Vagina (tissue), 2 donors: ENCODE measurements at places on chromosomes 12 and 14.

GRCh38 chr12:58657190-58657589 is 263.1 kb downstream of the LRIG3 start:
- DNase-seq, result no peak

- DNase-seq, result no peak
Measured at GRCh38 chr12:82866227-82866775, 179.6 kb downstream of the TMTC2 start.

DNA sequence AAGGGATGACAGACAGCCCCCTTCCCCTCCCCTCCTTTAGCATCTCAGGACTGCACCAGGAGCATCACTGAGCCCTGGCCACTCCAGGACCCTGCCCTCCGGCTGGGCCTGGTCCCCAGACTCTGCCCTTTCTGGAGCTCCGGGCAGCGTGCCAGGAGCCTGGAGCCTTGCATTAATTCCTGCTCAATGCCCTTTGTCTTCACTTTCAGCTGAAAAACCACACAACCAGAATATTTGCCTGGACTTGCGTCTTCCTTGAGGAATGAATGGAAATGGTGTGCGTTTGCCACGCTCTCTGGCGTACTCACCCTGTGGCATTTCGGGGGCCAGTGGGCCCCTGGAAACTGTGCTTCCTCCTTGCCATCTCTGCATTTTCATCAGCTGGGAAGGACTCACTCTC is 8.5 kb upstream of the RFLNA start:
- DNase-seq, result no peak

GRCh38 chr14:49982501-49982951 is 89.6 kb downstream of the ARF6 start:
- no peak for DNase-seq

DNA sequence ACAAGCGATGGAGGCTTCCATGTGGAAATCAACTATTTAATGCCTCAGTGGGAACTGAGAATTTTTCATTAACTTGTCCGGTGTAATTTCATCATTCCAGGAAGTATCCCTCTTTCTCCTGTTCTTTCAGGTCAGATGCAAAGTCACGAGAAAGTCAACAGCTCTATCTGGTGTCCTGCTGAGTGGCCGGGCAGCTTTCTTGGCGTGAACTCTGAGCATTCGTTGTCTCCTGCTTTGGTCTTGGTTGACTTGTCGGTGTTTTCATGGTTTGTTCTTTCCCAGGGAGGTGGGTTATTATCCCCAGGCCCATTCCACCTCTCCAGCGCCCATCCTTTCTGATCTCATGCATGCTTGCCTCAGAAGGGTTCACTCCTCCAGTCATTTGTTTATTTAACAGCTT is 149.1 kb downstream of the GLT1D1 start:
- DNase-seq, result no peak

DNA sequence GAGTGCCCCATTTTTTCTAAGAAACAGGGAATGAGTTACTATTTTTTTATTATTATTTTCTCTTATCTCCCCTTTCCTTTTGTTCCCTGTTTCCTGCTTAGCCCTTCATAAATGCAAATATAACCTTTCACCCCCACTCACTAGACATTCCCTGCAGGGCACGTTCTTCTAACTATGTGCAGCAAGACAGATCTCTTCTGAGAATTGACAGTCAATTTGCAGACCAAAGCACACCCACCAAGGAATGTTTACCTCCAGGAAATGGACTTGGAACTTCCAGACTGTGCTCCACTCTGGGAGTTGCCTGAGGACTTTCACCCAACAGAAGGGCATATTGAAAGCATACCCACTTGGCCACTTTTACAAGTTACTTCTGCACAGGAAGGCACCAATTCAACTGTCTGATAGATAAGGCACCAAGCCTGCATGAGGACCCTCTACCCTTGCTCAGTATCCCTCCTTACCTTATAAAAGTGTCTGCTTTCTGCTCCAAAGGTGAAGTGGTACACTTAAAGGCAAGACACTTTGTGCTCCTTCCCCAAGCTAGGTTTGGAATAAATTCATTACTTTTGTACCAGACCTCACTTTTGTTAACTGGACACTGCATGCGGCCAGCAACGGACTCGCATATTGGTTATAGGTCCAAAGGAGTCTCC is 6.5 kb downstream of the TAS2R19 start:
- no peak for DNase-seq

GRCh38 chr14:103091041-103091882 is 3.3 kb upstream of the EXOC3L4 start:
- no peak for DNase-seq

DNA sequence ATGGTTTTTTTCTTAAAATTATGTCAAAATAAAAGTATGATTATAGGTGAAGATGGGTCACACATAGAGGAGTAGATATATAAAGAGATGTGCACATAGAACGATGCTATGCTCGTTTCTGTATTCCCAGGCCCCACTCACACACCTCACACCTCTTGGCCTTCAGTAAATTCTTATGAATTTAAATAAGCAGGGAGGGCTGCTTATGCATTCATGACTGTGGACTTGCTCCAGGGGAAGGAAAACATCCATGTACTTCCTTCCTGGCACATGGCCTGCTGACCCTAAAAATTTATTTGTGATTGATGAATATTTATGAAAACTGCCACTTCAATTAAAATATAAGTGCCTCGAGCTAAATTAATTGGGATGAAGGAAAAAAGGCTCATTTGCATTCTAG is 1306.7 kb upstream of the TMEM132C start:
- DNase-seq, result no peak

DNA sequence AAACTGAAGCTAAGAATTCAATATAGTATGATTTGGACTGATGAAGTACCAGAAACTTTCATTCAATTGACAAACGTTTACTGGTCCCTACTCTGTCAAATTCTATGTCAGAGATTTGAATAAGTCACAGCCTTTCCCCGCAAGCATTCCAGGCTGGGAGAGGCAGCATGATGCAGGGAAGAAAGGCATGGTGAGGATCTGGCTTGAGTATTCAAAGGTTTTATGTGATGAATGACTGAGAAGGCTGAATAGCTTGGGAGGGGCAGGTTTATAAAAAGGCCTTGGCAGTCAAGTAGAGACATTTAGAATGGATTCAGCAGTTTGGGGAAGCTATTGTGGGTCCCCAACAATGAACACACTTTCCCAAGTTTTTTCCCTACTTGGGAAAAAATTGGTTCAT is 431.8 kb downstream of the DPF3 start:
- no peak for DNase-seq

DNA sequence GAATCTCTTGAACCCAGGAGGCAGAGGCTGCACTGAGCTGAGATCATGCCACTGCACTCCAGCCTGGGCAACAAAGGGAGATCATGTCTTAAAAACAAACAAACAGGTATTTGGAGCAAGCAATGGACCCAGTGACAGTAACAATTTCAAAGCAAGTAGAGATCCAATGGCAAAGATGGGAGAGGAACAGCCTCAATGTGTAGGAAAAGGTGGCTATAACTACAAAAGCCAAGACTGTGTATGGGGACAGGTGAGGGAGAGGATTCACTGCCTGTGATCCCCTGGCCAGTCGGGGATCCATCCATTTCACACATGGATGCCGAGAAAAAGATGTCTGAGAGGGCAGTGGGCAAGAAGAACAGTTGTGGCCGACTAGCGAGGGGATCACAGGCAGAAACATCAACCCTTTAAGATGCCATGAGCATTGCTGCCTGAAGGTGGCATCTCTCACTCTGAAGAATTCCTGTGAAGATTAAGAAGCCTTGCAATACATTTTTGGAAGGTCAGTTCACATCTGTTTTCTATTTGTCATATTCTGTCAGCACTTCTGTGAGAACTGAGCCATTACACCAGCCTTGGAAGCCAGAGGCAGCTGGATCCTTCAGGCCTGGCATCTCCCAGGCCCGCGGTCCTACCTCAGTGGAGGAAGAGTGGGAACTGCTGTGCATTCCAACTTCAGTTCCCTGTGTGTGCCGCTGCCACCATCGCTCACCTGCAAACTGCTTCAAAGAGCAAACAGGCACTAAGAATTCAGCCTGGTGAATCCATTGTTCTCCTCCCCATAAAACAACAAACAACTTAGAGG is 54.5 kb upstream of the FRS2 start:
- no peak for DNase-seq

DNA sequence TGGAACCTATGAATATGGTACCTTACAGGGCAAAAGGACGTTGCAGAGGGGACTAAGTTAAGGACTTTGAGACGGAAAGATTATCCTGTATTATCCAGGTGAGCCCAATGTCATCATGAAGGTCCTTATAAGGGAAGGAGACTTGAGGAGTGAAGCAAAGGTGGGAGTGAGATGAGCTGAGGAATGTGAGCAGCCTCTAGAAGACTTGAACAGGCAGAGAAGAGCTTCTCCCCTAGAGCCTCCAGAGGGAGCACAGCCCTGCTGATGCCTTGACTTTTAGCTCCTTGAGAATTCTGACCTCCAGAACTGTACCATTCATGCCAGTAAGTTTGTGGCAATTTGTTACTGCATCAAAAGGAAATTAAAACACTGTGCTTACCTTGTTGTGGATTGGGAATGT is 41.8 kb upstream of the DCD start:
- no peak for DNase-seq

- no peak for DNase-seq
Measured at GRCh38 chr12:32034045-32034444, 72.6 kb upstream of the BICD1 start.

GRCh38 chr12:47867495-47867941 is 37.3 kb downstream of the VDR start:
- no peak for DNase-seq

DNA sequence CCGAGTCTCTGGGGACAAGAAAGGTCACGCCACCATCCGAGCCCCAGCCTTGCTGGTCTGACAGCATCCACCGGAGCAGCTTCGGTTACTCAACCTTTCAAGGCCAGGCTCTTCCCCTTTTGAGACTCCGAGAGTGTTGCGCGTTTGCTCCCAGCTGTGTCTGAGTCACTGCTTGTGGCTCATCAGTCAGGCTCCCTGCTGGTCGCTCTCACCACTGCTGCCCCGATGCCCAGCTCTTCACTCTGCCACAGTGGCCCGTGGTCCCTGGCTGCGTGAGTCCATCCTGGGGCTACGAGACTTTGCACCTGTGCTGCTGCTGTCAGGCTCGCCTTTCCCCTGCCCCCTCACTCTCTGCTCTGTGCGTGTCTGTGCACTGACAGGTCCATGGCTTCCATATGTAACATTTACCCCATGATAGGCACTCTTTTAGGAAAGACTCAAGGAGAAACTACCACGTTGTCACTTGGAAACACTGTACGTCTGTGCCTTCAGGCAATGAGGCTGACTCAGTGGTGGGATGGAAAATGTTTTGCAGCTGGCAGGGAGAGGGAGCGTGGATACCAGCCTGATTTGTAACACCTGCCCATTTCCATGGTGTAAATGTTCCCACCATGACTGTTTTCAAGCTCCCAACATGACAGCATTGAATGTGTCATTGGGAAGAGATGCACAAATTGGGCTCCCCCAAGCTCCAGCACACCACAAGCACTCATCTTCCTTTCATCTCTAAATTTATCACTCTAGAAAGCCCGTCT is 350.7 kb downstream of the TMEM132D start:
- no peak for DNase-seq

DNA sequence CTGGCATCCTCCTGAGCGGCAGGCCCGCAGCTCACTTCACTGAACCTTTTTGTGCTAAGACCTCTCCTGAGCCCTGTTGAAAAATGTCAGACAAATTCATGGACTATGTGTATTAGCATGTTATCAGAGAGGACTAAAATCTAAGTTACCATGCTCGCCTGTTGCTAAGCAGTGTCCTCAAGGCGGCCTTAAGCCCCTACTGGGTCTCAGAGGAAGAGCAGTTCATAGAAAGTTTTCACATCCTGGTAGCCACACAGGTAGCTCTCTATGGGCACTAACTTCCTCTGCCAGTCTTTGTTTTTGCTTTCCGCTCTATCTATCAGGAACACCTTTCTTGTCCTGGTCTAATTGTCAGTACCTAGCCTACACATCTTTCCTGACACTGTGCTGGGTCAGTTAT is 306.6 kb upstream of the MIS18BP1 start:
- no peak for DNase-seq

DNA sequence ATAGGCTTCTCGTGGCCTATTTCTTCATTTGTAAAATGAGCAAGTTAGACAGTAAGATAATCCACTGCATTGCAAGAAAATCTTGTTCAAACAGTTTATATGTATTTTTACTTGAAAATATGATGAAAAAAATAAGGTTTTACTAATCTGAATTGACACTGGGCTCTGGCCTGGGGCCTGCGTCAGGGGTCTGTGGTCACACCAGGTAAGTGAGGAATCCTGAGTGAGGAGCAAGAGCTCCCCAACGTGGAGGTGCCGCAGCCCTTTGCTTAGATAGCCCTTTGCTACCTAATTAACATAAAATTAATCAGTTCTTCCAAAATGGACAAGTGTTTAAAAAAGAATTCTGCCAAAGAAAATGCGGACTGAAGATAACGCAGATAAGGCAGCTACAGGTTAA is 39.1 kb upstream of the STAB2 start:
- no peak for DNase-seq

DNA sequence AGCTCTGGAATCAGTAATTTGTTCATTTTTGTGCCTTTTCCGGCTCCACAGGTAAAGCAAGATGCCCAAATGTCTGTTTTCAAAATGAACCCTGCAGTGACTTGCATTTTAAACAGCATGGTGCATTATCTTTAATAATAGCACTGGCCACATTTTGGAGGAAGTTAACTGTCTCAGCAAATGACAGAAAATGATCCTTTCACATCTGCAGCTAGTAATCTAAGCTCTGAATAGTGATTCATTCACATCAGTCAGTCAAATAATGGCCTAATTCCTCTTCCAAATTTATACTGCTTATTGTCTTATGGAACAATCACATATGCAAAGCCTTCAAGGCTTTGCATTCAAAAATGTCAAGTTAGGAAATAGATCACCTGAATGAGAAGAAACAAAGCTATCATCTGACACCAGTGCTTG is 75.6 kb downstream of the PPM1H start:
- no peak for DNase-seq

DNA sequence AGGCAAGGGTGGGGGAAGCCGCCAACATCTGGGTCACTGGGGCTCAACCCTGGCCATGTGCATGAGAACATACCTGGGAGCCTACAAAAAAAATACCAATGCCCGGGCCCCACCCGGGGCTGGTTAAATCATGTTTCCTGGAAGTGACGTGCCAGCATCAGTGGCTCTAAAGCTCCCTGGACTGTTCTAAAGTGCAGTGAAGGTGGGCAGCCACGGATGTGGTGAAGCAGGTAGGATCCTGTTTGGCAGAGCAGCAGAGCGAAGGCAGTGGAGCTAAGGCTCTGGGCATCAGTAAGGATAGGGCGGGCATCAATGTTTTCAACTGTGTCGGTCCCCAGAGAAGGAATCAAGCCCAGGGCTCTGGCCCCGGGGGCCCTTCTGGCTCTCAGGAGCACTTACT is 525 bp upstream of the GPR68 start:
- no peak for DNase-seq

DNA sequence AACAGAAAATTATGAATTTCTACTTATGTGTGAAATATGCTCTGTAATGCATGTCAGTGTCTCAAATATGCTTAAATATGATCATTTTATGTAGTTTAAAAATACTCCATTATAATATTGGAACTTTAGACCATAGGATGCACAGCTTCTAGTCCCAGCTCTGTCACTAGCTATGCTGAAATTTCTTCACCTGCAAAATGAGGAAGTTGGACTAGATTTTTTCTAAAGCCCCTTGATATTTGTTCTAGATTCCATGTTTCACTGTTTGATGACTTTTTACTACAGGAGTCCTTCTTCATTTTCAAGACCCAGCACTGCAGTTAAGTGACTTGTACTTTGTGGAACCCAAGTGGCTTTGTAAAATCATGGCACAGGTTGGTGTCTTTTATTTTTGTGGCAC is 90.1 kb downstream of the LRRK2 start:
- DNase-seq, result no peak

- DNase-seq, result no peak
Measured at GRCh38 chr12:117884161-117884560, 84.6 kb downstream of the KSR2 start.
